ENCODE measurements at places on chromosomes 16 and 17. TPM values are rescaled to one million over a fixed set of nuclear protein-coding genes. Genes with fewer than 3 reads are reported as not detected.
A peak's percentile ranks its signal among the peaks of the same experiment; 100 is the strongest.

DNA sequence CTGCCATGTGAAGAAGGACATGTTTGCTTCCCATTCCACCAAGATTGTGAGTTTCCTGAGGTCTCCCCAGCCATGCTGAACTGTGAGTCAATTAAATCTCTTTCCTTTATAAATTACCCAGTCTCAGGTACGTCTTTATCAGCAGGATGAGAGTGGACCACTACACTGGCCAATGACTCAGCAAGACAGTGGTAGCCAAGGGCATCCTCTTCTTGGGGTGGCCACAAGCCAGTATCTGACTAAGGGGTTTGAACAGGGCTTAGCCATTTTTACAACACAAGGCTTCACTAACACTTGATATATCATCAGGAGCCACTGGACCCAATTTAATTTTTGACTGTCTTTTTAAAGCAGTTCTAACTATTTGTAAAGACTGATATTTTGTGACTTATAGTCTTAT is 21.1 kb upstream of the KRT24 start:
- H3K27ac ChIP-seq, result no peak overlapping the region
- no peak for DNase-seq
- H3K36me3 ChIP-seq, result no peaks in the 10 kb centered on the region

GRCh38 chr16:54409982-54410381 is 123.4 kb upstream of the IRX3 start:
- H3K36me3 ChIP-seq, result no peaks in the 10 kb centered on the region
- H3K4me1 ChIP-seq, result no peaks in the 10 kb centered on the region
- H3K27me3 ChIP-seq, result no peaks in the 10 kb centered on the region
- DNase-seq, result no peak
- no peak overlapping the region for H3K4me3 ChIP-seq

DNA sequence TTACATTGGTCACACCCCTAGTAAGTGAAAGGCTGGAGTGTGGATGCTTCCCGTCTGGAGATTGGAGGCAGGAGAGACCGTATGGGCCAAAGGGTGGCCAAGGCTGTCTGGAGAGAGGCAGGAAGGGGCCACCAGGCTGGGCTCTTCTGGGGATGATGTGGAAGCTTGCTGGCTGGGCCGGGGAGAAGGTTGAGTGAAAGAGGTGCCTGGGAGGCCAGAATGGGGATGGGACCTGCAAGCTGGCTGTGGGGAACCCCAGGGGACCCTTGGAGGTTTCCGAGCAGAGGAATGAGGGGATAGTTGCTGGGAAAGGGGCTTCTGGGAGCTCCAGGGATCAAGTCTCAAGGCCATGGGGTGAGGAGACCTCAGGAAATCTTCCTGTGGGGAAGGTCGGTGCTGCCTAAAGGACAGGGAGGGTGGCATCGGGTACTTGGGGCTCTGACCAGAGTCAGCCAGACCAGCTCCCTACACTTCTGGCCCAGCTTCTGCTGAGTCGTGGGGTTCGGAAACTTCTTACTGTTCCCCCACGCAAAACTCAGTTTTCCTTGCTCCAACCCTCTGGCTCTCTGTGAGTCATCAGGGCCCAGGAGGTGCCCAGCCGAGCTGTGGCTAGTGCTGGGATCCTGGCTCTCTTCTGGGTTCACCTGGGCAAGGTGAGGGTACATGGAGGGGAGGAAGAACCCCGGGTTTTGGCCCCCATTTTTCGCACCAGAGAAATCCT is 3.1 kb downstream of the MRC2 start:
- peaks cover 24% of the 10 kb centered on the region for H3K27me3 ChIP-seq
- H3K4me1 ChIP-seq, result no peaks in the 10 kb centered on the region
- no peak for DNase-seq
- no peak overlapping the region for H3K4me3 ChIP-seq

- H3K4me3 ChIP-seq, result no peak overlapping the region
- no peaks in the 10 kb centered on the region for H3K4me1 ChIP-seq
- H3K36me3 ChIP-seq, result no peaks in the 10 kb centered on the region
- DNase-seq, result no peak
Observed at GRCh38 chr16:66382966-66383299, 16.4 kb downstream of the CDH5 start.

DNA sequence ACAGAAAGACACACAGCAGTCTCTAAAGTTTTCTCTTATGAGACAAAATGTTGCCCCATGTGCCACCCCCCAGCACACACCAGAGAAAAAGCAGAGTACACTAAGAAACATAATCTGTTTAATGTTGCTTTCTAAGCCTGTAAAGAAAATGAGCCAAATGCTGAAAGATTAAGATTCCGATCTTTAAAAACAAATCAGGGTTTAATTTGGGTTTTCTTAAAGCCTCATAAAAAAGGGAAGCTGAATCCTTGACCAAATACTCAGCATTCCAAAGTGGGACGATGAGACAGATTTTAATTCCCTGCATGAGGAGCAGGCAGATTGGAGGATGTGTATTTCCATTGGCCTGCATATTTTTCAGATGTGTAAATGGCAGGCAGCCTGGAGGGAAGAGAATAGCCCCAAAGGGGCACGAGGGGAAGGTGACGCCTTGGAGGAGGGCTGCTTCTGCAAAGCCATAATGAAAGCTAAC is 118.4 kb downstream of the COPRS start:
- H3K27me3 ChIP-seq, result no peaks in the 10 kb centered on the region
- DNase-seq, result no peak
- H3K27ac ChIP-seq, result no peak overlapping the region
- no peaks in the 10 kb centered on the region for H3K36me3 ChIP-seq
- H3K4me3 ChIP-seq, result no peak overlapping the region

DNA sequence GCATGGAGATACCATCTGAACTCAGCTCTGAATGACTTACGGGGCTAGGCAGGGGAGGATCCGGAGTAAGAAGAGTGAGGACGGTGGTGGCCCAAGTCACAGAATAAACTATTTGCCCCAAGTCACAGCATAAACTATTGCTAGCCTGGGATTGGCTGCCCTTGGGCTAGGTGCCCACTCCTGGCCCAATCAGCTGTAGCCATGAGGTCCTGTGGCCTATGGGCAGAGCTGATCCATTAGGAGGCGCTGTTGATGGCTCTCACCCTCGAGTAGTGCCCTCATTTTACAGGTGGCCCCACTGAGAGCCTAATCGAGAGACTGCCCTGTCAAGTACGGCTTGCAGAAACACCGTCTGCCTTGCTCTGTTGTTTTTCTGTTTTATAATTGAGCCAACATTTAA is 62.3 kb upstream of the ZNF423 start:
- DNase-seq, result no peak
- no peak overlapping the region for H3K27ac ChIP-seq
- H3K36me3 ChIP-seq, result no peaks in the 10 kb centered on the region
- no peaks in the 10 kb centered on the region for H3K4me1 ChIP-seq
- H3K4me3 ChIP-seq, result no peak overlapping the region

DNA sequence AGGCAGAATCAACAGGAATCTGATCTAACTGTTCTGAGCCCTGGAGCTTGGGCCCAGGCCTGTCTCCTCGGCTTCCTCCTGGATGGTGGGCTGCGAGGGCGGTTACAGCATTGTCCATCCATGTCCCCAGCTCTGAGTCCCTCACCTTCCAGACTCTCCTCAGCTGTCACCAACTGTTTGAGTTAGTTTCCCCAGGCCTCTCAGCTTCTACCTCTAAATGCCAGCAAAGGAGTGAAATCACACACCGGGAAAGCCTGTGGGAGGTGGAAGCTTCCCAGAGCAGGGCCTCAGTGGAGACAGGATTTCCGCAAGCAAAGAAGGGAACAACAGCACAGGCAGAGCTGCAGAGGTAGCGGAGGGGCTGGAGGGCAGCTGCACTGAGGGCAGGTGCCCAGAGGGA is 9.4 kb upstream of the PRPSAP2 start:
- no peaks in the 10 kb centered on the region for H3K4me1 ChIP-seq
- H3K27ac ChIP-seq, result no peak overlapping the region
- H3K36me3 ChIP-seq, result no peaks in the 10 kb centered on the region
- H3K27me3 ChIP-seq, result no peaks in the 10 kb centered on the region
- H3K4me3 ChIP-seq, result no peak overlapping the region

GRCh38 chr16:4465977-4466779 is 8.2 kb downstream of the NMRAL1 start:
- H3K4me1 ChIP-seq, result no peaks in the 10 kb centered on the region
- peak; percentile 23 for DNase-seq
- H3K27me3 ChIP-seq, result no peaks in the 10 kb centered on the region
- peaks cover 8% of the 10 kb centered on the region for H3K36me3 ChIP-seq

GRCh38 chr16:3717235-3718018 is at the start of gene TRAP1:
TRAP1 (minus strand) TSS chr16:3717524; CDS start chr16:3717508, 16 bp downstream.
- H3K36me3 ChIP-seq, result no peaks in the 10 kb centered on the region
- peak within 1 kb of the TSS; percentile 62 for H3K27ac ChIP-seq
- peak; percentile 91 for DNase-seq
- peak within 1 kb of the TSS; percentile 89 for H3K4me3 ChIP-seq

- DNase-seq, result no peak
- H3K36me3 ChIP-seq, result no peaks in the 10 kb centered on the region
- H3K4me3 ChIP-seq, result no peak overlapping the region
- H3K4me1 ChIP-seq, result no peaks in the 10 kb centered on the region
- no peaks in the 10 kb centered on the region for H3K27me3 ChIP-seq
- H3K27ac ChIP-seq, result no peak overlapping the region
Observed at GRCh38 chr16:25568991-25569390, 122.8 kb upstream of the HS3ST4 start.

- H3K4me3 ChIP-seq, result no peak overlapping the region
- no peak for DNase-seq
- H3K27me3 ChIP-seq, result no peaks in the 10 kb centered on the region
- no peak overlapping the region for H3K27ac ChIP-seq
- H3K36me3 ChIP-seq, result no peaks in the 10 kb centered on the region
- H3K4me1 ChIP-seq, result no peaks in the 10 kb centered on the region
Observed at GRCh38 chr16:12231666-12232065, 255.1 kb downstream of the SNX29 start.

ATP2C2 gene
- total RNA-seq, result 220 TPM

SLC35G6 gene
- not detected for total RNA-seq

EPN2 gene
- 36.3 TPM for total RNA-seq

GRAP gene
- total RNA-seq, result 0.93 TPM

Measured in colonic mucosa (tissue), 4 donors.